ENCODE measurements at places on chromosomes 7 and 10. TPM values are rescaled to one million over a fixed set of nuclear protein-coding genes. Genes with fewer than 3 reads are reported as not detected.

- peak; percentile 56 for DNase-seq
Observed at GRCh38 chr10:34655286-34656170, 159.6 kb downstream of the PARD3 start.

DNA sequence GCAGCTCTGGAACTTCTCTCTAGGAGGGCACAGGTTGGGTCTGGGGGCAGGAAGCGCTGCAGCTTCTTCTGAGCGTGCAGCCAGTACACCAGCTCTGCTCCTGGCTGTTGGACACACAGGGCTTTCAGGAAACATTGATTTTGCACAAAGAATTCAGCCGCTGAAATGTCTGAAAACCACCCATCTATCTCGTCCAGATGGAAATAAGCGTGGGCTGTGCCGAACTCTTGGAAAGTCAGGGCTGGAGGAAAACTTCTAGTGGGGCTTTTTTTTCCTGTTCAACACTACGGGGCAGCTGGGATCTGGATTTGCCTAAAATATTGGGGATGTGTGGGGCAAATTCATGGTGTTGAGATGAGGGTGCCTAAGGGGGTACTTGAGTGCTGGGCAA lies 31.2 kb downstream of the PALD1 start:
- DNase-seq, result no peak

GRCh38 chr7:69173341-69173740 lies 424.9 kb upstream of the AUTS2 start:
- no peak for DNase-seq

- DNase-seq, result no peak
Observed at GRCh38 chr7:157544980-157545680, 208.3 kb downstream of the DNAJB6 start.

- no peak for DNase-seq
Observed at GRCh38 chr10:90777621-90778020, 80.2 kb downstream of the HTR7 start.

DNA sequence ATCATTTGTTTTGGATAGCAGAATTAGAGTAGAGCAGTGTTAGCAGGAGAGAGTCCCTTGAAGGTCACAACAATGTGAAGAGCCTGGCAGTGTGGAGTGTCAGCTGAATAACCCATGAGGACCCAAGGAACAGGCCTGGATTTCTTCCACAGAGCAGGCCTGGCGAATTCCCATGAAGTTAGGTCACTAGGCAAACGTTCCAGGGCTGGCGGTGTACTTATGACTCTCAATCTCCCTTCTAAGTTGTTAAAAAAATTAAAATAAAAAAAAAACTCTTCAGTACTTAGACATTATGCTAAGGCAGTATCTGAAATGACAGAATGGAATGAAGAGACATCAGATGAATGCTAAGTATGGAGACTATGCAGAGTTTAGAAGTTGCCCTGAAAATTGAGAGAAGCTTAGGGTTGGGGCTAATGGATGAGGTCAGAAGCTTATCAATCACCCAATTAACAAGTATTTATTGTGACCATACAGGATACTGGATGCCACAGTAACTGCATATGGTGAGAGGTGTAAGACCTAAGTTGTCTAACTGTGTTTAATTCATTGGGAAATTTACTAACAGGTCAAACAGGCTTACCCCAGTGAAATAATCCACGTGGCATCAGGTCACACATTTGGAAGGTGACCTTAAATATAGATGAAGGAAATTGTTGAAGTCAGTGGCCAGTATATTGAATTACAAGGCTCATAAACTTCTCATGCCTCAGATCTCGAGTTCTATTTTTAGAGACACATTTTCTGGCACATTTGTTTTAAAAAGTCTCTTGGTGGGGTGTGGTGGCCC lies 126.2 kb upstream of the NRP1 start:
- no peak for DNase-seq

DNA sequence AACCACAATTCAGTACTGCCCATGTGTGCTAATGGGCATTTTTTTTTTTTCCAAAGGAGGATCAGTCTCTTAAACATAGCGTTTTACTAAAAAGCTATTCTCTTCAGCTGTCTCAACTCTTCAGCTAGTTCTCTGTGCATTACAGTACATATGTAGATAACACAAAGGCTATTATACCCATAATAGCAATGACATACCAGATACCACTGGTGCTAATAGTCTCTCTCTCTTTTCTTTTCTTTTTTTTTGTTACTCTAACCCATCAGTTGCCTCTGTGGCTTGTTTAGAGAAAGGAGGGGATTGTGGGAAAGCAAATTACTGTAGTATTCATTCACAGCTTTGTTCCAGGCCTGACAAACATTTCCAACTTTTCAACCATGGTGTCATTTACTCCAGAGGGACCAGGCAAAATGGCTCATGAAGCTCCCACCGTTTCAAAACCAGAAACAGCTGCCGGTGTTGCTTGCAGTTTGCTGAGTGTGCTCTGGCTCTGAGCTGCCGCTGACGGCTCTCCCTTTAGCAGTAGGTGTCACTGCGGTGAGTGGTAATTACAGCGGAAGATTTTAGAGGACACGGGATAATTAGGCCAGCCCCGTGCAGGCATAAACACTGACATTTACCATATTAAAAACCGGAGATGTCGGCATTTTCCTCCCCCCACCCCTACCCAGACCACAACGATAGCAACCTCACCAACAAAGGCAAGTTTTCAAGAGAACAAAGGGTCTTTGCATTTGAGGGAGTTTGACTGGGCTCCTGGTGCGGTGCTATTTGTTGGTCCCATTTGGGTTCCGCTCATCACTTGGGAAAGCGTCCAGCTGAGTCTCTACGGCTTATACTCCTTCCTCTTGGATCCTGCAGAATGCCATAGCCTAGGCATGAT lies 1005.5 kb downstream of the KCNMA1 start:
- no peak for DNase-seq

GRCh38 chr10:85603151-85603940 lies 763.2 kb downstream of the GRID1 start:
- DNase-seq, result no peak

DNA sequence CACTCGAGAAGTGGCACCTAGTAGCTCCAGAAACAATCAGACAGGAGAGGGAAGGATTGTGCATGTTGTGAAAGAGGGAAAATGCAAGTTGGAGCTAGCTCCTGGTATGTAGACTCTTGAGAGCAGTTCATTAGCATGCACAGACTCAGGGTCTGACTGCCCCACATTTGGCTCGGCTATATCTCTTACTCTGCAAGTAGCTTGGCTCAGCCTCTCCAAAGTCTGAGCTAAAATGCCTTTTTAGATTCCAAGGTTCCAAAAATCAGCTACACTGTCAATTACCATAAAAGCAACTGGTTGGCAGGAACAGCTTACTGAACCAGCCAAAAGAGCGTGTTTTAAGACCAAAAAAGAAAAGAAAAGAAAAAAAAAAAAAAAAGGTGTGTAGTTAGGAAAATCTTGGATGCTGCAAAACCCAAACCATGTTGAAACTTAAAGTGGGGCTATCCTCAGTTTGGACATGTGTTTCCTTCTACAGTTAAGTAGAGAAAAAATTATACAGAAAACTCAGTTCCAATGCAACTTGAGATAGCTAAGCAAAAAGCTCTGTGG lies 65.5 kb downstream of the MKX start:
- DNase-seq, result no peak

- no peak for DNase-seq
Observed at GRCh38 chr7:134813663-134814396, 34.4 kb downstream of the CALD1 start.

DNA sequence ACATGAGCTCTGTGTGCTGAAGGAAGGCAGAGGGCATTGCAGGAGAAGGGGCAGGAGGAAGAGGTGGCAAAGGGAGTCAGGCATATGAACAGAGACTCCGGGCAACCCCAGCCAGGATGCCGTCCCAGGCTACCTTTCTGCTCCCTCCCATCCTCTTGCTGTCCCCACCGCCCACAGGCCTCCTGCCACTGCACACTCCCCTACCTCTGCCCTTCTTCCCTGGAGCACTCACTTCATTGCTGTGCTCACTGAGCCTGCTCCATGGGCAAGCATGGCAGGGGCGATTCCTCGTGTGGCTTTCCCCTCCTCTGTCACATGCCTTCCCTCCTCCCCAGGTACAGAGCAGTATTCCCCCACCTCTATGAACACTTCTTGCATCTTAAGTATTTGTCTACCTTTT lies 93.4 kb downstream of the FANK1 start:
- no peak for DNase-seq

GRCh38 chr7:65430344-65431186 lies 56.9 kb downstream of the ZNF92 start:
- no peak for DNase-seq

Gene EGFR
- 85.7 TPM for total RNA-seq

Gene CPEB3
- total RNA-seq, result 14.0 TPM

Gene RARRES2
- 124 TPM for total RNA-seq

Gene LYZL2
- total RNA-seq, result not detected

Gene TACC2
- 65.9 TPM for total RNA-seq

Measured in transverse colon (tissue), 4 donors.